Hematopoietic multipotent progenitor cell treated with erythropoietin and hydrocortisone succinate and interleukin-3 and kit ligand, for 8 days (in vitro differentiated cells): ENCODE measurements at places on chromosomes 6 and 20.
A peak's percentile ranks its signal among the peaks of the same experiment; 100 is the strongest.

GRCh38 chr20:49866051-49866450 lies 49.3 kb downstream of the SPATA2 start:
- DNase-seq, result no peak

DNA sequence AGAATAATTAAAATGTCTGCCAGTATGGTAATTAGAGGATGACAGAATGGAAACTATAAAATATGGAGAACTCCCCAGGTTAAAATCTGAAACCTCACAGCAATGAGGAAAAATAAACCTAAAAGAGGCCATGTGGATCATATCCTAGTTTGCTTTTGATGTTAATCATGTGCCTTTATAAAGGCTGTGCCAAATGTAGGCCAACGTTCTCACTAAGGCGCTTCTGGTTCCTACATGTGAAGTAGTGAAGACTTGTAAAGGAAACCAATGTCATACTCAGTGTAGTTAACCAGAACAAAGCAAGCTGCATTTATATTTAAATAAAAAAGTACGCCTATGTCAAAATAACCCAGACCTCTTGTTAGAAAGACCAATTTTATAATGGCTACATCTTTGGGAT lies 113.7 kb upstream of the FAM184A start:
- no peak for DNase-seq

DNA sequence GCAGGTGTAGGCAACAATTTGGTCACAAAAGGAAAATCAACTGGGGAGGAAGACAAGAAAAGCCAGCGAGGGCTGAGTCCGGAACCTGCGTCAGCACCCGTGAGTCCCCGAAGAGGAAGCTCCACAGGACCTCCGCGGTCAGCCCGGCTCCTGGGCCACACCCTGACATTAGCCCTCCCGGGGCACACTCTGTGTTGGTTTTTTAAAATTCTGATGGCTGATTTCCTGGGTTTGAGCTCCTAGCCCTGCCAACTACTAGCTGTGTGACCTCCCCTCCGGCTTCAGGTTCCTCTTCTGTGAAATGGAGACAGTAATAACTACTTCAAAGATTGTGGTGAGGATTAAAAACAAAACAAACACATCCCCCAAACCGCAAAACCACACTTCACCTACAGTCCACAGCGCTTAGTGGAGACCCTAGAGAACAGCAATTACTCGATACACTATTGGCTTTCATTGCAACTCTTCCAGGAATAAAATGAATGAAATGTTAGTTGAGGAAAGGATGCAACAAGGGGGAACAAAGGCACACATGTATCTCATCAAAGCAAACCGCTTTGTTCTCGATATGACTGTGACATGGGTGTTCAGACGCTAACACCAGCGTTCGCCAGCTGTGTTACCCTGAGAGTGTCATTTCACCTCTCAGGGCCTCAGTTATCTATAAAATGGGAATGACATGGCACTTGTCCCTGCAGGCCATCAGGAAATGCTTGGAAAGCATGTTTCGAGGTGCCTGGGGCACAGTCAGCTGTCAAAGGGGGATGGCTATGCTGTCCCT lies 985 bp downstream of the ZBP1 start:
- DNase-seq, result peak; percentile 21

GRCh38 chr6:34672657-34673043 lies 23.9 kb downstream of the ILRUN start:
- DNase-seq, result no peak

GRCh38 chr6:79468116-79468515 lies 69.1 kb downstream of the LCA5 start:
- DNase-seq, result no peak

- no peak for DNase-seq
Measured at GRCh38 chr20:61487346-61487996, 235.4 kb downstream of the CDH4 start.

- no peak for DNase-seq
Measured at GRCh38 chr20:9353180-9353915, 161.0 kb upstream of the LAMP5 start.
